Stimulated activated CD8-positive, alpha-beta memory T cell treated with anti-CD3 and anti-CD28 coated beads, Interleukin-15, amount 100 ng/mL, for 48 hours (primary cell): ENCODE measurements at places on chromosomes 7 and 10.

GRCh38 chr7:55438757-55439525 is 73.8 kb downstream of the LANCL2 start:
- no peak for DNase-seq

DNA sequence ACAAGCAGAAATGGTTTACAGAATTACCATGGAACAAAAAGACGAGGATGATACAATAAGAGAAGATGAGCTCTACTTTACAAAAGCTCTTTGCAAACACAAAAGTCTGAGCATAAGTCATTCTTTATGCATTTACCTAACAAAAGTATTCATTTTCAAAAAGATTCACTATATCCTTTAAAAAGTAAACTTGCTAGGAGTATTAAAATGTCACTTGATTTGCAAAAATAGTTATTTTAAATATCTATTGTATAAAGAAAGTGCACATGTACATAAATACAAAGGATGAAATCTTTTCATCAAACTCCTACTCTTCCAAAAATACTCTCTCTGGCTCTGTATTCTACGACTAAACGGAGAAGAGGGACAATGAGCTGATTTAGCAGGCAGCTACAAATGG is 146.4 kb upstream of the STEAP1 start:
- DNase-seq, result no peak

DNA sequence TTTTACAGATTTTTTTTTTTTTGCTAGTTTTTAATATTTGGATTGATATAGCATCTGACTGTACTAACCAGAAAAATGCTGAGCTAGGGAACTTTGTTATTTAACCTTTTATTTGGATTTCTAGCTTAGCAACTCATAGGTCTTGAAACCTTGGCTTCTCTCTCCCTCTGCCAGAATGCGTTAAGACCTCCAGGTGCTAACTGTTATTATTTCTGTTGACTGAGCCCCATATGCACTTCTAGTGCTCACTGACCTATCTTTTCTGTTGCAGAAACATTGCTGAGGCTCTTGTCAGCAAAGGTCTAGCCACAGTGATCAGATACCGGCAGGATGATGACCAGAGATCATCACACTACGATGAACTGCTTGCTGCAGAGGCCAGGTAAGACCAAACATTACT is 143.6 kb downstream of the LRRC4 start:
- no peak for DNase-seq

DNA sequence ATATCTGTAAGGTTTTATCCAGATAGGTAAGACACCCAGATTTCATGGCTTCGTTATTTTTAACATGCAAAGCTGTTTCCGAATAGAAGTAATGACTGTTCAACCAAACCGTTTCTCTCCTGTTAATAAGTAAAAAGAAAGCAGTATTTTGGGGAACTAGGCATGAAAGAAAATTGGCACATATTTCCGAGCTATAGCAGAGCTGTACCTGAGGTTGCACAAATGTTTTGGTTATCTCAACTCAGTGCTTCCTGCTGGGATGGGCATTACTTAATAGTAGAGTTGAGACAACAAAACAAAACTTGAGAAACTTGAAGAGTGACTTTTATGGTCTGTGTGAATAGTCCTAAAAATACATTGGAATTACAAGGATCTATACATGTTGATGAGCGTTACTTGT is 564.3 kb upstream of the SORCS1 start:
- no peak for DNase-seq

DNA sequence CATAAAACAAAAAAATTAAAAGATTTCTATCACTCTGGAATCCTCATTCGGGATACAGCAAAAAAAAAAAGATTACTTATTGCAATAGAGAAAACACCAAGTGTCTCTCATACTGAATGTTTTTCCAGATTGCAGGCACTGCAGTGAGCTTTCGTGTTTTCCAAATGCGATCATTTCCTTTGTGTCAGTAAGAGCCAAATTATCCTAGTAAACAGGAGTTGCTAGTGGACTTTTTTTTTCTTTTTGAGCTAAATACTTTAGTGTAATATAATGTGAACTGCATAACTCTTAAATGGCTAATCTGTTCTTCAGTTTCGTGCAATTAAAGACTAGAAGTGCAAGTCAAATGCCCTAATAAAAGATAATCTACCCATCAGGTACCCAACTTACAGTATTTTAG is 44.4 kb upstream of the TOMM7 start:
- DNase-seq, result no peak

DNA sequence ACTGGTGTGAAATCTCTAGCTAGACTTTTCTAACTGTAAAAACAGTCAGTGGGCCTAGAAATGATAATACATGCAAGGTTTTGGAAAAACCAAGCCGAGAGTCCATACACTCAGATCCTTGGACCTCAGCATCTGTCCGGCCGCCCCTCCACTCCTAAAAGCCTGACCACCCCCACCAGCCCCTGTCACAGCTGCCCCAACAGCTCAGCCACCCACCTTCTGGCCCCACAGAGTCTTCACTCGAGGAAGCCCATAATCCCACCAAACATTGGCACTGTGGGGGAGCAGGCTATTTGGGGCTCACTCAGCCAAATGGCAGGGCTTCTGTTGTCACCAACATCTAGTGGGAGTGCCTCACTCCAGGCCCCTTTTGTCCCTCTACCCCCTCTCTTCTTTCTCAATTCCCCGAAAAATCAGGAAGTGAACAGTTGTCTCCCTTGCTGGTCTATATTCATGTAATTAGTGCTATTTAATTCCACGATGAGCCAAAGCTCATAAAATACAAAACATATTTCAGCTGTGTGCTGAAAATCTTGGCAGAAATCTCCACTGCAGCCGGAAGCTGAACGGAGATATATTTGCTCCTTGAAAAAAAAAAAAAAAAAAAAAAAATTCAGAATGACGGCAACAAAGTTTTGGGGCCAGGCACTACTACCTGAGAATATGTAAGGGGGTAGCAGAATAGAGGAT is 55.5 kb downstream of the PLXNA4 start:
- DNase-seq, result no peak

DNA sequence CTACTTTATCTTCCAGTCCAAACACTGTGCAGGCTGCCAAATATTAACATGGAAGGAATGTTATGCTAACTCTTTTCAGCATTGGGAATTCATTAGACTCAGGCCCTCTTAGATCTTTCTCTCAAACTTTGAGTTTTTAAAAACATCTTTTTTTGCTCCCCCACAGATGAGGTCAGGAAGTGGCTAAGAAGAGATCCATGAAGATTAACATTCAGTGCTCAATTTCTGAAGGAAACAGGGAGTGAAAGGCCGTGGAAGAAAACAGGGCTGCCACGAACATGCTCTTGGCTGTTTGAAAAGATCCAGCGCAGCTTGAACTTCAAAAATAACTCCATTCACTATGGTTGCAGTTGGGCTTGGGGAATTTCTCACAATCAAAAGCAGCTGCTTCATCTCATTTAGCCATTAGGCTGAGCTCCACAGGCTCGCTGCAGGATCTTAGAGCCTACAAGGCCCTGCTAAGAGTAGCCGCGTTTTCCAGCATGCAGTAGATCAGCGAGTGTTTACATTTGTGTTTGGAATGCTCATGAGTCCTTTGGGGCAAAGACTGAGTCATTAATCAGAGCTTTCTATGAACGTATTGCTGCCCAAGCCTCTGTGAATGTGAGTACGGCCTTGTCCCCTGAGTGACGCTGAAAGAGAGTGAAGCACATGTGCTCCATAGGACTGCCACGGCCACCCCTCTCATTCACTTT is 41.2 kb upstream of the TNS3 start:
- DNase-seq, result no peak

- DNase-seq, result no peak
Observed at GRCh38 chr10:4982764-4983226, 19.6 kb downstream of the AKR1C1 start.

GRCh38 chr7:21526007-21526406 is 16.8 kb upstream of the DNAH11 start:
- DNase-seq, result no peak

GRCh38 chr10:124056337-124056980 is 36.9 kb downstream of the CHST15 start:
- no peak for DNase-seq

- DNase-seq, result no peak
Observed at GRCh38 chr7:2983586-2983985, 60.1 kb downstream of the CARD11 start.

DNA sequence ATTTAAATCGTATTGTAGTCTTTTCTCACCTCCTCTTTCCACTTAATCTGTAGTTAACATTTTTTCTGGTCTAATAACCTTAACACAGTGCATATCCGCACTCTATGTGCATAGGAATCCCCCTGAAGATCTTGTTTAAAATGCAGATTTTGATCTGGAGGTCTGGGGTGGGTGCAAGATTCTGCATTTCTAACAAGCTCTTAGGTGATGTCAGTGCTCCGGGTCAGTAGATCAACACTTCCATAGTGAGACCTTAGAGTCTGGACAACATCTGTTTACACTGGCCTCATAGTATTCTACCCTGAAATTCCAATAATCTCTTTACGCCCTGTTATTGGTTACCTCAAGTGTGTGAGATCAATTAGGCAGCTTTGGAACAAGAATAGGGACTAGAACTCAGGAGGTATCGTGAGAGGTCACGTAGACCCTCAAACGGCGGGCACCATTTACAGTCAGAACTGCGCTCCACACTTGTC is 434 bp upstream of the PLEKHA8 start:
- no peak for DNase-seq

- no peak for DNase-seq
Observed at GRCh38 chr10:29811751-29812427, 177.1 kb upstream of the SVIL start.

GRCh38 chr10:109386101-109386500 is 537.2 kb downstream of the XPNPEP1 start:
- DNase-seq, result no peak

DNA sequence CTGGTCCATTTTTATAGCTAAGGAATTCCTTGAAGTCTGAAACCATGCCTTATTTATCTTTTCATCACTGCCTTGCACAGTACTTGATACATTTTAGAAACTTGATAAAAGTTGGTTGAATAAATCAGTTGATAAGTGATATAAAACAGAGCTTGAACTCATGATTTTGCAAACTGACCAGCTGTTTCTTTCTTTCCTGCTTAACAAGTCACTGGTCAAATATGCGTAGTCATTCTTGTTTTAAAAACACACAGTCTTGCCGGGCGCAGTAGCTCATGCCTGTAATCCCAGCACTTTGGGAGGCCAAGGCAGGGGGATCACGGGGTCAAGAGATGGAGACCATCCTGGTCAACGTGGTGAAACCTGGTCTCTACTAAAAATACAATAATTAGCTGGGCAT is 6.3 kb downstream of the TPST1 start:
- no peak for DNase-seq

- no peak for DNase-seq
Observed at GRCh38 chr7:6691609-6692106, 15.1 kb downstream of the ZNF12 start.

DNA sequence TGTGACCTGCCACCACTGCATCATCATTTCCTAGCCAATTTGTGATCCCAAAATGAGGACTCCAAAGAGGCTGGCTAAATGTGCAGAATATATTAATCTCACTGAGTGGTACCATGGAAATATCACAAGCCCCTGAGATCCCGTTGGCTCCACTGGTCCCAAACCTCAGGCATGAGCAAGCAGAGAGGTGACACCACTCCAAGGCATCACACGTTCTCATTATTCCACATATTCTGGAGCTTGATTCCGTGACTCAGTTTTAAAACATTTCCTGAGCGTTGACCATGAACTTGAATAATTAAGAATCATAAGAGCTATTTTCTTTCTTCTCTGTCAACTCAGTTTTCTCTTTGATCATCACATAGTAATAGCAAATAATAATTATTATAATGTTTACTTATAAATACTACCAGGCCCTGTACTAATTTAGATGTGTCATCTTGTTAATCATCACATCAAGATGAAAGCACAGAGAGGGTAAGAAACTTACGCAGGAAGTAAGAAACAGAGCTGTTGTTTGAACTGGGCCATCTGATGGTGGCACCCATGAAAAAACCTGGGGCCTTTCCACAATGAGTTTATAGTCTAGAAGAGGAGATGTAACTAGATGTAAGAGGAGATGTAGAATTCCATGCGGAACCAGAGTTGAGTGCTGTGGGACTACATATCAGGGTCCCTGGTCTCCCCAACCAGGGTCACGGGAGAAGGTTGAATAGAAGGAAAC is 3.5 kb downstream of the APBB1IP start:
- DNase-seq, result no peak

DNA sequence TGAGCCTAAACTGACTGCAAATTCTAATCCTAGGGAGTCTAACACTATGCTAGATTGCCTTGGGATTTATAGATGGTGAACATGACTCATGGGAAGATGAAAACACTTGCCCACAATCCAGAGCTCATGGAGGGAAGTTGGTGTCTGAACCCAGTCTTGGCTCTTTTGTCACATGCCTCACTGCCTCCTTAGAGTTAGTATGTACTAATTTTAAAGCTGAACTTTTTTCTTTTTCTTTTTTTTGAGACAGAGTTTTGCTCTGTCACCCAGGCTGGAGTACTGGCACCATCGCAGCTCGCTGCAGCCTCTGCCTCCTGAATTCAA is 14.4 kb downstream of the MRPL32 start:
- no peak for DNase-seq

DNA sequence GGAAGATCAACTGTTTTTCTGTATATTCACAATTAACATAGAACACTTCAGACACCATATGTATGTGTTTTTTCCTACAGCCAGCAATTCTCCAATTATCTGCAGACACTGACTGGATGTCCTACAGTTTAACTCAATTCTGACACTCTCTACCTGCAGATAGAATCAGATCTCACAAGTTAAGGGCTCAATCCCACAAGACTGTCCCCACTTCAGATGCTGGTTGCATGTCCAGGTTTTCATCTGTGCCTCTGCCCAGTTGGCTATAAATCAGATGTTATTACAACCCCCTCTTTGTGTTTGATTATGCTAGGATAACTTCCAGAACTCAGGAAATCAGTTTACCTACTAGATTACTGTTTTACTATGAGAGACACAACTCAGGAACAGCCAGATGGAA is 295.9 kb downstream of the TWIST1 start:
- no peak for DNase-seq

- no peak for DNase-seq
Observed at GRCh38 chr7:138980563-138981291, 462 bp downstream of the KIAA1549 start.

- DNase-seq, result peak; percentile 15
Observed at GRCh38 chr7:80918909-80919721, at the start of gene SEMA3C. SEMA3C (minus strand) TSS chr7:80919051; CDS start chr7:80916781, 2,270 bp downstream.

- DNase-seq, result no peak
Observed at GRCh38 chr7:156220078-156220605, 407.9 kb upstream of the SHH start.

GRCh38 chr7:74379938-74380337 is 73.8 kb upstream of the GTF2IRD1 start:
- DNase-seq, result no peak

DNA sequence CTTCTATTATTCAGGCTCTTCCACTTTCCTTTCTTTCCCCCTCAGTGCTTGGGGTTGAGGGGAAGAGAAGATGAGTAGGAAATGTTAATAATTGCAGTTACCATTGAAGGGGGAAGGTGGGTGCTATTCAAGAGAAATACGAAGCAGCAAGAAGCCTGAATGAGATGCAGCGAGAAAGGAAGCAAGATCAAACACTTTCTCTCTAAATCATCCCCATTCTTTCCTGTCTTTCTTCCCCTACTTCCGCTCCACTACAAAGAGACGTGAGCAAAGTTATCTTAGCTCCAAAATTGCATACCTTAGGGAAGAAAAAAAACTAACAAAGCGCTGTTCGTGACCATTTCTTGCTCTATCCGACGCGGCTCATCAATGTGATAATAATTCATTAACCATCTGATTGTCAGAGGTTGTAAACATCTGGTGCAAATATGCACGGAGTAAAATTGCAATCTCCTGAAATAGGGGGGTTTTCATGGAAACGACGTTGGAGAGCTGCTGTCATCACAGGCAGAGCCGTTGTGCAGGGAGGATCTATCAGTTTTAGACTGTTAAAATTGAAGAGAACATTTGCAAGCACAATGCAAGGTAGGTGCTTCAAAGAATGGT is 15.2 kb upstream of the PARD3 start:
- no peak for DNase-seq

GRCh38 chr7:44489955-44490350 is 505 bp downstream of the NUDCD3 start:
- no peak for DNase-seq
